Occipital lobe (tissue), 3 donors: ENCODE measurements at places on chromosomes 2 and 18. TPM values are rescaled to one million over a fixed set of nuclear protein-coding genes. Genes with fewer than 3 reads are reported as not detected.

Gene DNAJC5G
- total RNA-seq, result not detected

- no peak for DNase-seq
These were observed 150.4 kb upstream of the GAREM1 start for GRCh38 chr18:32621034-32621433.

GRCh38 chr2:86510436-86510933, 52.8 kb downstream of the CHMP3 start:
- DNase-seq, result no peak

Gene DPP10
- 76.7 TPM for total RNA-seq
